ENCODE measurements at places on chromosomes 4 and X.

DNA sequence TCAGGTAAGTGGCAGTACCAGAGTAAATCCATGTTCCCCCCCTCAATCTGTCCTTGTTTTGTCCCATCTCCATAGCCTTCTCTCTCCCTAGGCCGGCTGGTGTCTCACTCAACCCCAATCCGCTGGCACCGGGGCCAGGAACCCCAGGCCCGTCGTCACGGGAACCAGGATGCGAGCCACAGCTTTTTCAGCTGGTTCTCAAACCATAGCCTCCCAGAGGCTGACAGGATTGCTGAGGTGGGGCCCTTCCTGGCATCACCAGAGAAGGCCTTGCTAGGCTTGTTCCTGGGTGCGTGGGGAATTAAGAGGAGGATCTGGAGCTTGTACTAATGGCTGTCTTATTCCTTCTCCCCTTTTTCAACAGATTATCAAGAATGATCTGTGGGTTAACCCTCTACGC lies 2.7 kb downstream of the TSPYL2 start:
- DNase-seq = no peak

DNA sequence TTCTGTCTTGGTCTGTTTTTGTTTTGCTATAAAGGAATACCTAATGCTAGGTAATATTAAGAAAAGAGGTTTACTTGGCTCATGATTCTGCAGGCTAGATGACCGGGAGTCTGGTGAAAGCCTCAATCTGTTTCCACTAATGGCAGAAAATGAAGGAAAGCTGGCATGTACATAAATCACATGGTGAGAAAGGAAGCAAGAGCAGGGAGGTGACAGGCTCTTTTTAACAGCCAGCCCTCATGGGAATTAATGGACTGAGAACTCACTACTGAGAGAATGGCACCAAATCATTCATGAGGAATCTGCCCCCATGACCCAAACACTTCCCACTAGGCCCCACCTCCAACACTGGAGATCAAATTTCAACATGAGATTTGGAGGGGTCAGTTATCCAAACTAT lies 27.6 kb downstream of the SATL1 start:
- DNase-seq = no peak

- DNase-seq = no peak
Measured at GRCh38 chr4:99179626-99180025, 35.5 kb upstream of the ADH4 start.

- DNase-seq = no peak
Measured at GRCh38 chr4:104592183-104592582, 97.5 kb upstream of the CXXC4 start.

DNA sequence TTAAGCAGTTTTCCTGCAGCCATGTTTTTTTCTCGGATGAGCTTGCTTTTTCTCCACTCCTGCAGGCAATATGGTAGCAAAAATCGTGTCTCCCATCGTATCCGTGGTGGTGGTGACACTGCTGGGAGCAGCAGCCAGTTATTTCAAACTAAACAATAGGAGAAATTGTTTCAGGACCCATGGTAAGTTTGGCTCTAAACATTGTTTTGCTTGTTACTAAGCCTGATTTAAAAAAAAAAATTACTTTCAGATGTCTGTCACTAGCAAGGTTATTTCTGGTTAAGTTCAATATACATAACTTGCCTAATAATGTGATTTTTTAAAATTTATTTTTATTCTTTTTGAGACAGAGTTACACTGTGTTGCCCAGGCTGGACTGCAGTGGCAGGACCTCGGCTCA lies 17.5 kb upstream of the GYG2 start:
- DNase-seq = no peak

GRCh38 chrX:34879346-34879745 lies 63.2 kb upstream of the FAM47B start:
- no peak for DNase-seq
